DMS79 treated with DMSO at 0.1 percent for 48 hours (cell line): ENCODE measurements at places on chromosomes 13 and 19.

- DNase-seq, result peak; percentile 74
Observed at GRCh38 chr13:44399074-44399473, 25.4 kb downstream of the SERP2 start.

- peak; percentile 24 for DNase-seq
Observed at GRCh38 chr13:107139006-107139405, 571.1 kb upstream of the ARGLU1 start.

DNA sequence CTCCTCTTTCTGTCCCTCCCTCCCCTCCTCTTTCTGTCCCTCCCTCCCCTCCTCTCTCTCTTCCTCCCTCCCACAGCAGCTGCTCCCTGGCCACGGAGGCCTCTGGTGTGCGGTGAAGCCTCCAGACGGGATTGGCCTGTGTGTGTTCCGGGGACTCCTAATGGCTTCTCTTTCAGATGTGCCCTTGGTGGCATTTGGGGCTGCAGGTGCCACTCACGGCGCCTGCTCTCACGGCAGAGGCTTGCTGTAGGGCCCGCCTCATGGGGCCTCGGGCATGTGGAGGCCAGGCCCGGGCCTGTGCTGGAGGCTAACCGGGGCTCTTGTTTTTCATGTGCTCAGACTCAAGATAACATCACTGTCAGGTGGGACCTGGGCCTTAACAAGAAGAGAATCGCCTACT, 20.9 kb downstream of the UPF1 start:
- DNase-seq, result no peak

DNA sequence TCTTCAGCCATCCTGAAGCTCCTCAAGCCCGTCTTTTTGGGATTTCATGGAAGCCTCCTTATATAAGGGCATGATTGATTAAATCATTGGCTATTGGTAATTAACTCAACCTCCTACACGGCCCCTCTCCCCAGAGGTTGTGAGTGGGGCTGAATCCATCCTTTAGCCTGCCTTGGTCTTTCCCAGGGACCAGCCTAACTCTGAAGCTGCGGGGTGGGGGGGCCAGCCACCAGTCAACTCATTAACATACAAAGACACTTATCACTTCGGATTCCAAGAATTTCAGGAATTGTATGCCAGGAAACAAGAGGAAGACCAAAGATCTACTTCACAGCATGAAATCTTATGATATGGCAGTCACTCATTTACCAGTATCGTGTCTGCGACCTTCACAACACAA, 9.9 kb downstream of the COL4A1 start:
- no peak for DNase-seq

DNA sequence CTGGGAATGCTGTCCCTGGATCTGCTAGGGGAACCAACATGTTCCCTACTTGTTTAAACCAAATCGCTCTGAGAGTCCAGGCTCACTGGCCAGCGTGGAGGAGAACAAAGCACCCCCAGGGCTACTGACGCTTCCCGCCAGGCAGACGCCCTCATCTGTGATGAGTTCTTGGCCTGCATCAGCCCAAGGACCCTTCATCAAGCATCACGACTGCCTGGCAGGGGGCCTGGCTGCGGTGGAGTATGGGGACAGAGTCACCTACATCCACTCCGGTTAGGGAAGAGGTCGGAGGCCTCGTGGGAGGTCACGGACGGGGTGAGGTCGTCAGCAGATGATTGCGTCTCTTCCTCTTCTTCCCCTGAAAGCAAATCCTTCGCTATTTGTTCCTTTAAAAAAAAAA, 17.7 kb downstream of the MIER2 start:
- no peak for DNase-seq

- no peak for DNase-seq
Observed at GRCh38 chr19:34474233-34474989, 7.1 kb upstream of the WTIP start.

- DNase-seq, result no peak
Observed at GRCh38 chr13:44305917-44306370, 67.7 kb upstream of the SERP2 start.

- DNase-seq, result no peak
Observed at GRCh38 chr19:7152568-7152967, 83.1 kb downstream of the ZNF557 start.

- no peak for DNase-seq
Observed at GRCh38 chr13:64928696-64929499, 2301.2 kb downstream of the PCDH9 start.

DNA sequence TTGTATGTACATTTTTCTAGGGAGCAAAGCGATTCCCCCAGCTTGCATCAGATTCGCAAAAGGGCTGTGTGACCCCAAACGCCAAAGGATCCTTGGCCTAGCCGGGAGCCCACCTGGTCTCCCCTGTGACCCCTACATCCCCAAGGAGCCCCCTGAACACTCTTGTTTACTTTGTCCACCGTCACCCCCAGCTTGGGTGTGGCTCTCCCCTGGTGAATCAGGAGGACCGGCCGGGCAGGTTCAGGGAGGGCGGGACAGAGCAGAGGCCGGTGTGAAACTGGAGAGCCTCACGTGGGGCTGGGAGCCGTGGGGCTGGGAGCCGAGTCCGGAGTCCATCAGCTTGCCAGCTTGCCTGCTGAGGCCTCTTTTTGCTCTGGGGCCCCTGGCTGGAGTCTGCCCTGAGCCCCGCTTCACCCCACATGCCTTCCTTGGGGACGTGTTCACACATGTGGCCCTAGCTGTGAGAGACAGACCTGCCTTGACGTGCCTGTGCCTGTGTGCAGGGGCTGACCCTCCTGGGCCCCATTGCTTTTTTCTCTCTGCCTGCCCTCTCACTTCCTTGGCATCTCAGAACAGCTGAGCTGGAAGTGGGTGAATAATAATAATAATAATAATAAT, 2.0 kb downstream of the ITPKC start:
- DNase-seq, result peak; percentile 35

GRCh38 chr13:112900691-112901091, 68.3 kb upstream of the MCF2L start:
- DNase-seq, result no peak

DNA sequence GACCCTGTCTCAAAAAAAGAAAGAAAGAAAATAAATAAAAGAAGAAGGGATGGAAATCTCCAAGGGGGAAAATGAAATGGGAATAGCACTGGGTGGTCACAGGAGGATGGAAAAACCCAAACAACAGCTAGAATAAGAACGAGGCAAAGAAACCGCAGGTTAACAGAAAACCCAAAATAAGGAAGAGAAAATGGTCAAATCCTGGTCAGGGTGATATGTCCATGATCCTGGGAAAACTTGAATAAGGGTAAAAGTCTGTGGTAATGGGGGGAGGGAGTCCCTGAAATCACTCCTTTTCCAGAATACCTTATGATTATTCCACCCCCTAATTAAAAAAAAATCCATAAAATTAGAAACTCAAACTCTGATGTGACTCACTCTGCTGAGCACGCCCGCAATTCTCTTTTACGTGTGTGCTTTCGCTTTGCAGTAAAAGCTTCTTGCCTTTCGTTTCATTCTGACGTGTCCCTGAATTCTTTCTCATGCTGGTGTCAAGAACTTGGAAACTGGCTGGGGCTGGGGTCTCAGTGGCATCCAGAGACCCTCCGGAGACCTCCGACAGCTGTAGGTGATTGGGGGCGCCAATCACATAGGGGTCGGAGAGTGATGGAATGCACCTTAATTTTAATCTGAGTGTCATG, 4.3 kb upstream of the NAXD start:
- DNase-seq, result no peak

GRCh38 chr19:46634045-46634655, 1.9 kb downstream of the GNG8 start:
- DNase-seq, result peak; percentile 71

DNA sequence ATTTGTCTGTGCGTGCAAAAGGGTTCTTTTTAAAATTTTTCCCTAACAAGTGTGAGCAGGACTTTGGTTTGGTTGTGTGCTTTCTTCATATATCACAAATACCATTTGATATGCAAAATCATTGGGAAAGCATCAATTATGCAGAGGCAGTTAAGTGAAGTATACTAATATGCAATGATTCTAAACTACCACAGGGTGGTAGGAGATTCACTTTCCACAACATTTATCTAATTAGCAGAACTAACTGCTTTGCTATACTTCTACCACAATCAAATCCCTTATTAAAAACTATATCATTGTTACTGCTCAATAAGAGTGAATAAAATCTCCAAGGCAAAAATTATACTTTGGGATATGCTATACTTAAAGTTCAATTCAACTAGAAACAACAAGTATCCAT, 2738.9 kb upstream of the PCDH20 start:
- DNase-seq, result no peak

DNA sequence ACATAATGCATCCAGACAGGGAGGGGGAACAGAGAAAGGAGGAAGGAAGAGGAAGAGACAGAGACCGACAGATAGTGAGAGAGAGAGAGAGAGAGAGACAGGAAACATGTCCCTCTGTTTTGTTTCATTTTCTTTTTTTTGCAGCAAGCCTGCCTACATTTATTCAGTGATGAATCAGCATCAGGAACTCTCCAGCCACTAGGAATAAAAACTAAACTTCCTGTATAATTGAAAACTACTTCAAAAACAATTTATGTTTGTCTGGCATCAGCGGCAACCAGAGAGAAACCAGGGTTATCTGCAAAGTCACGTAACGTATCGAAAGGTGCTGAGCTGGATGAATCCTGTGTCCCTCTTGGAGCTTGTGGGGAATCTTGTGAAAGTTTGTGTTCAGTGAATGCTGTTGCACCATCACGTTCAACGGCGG, 148.6 kb upstream of the SOX21 start:
- DNase-seq, result no peak

GRCh38 chr13:42333613-42334328, 61.8 kb downstream of the AKAP11 start:
- DNase-seq, result no peak

- peak; percentile 63 for DNase-seq
Observed at GRCh38 chr19:55605637-55606470, at the start of gene ZNF865. ZNF865 (plus strand) TSS chr19:55605647; CDS start chr19:55613619, 7,972 bp downstream.

DNA sequence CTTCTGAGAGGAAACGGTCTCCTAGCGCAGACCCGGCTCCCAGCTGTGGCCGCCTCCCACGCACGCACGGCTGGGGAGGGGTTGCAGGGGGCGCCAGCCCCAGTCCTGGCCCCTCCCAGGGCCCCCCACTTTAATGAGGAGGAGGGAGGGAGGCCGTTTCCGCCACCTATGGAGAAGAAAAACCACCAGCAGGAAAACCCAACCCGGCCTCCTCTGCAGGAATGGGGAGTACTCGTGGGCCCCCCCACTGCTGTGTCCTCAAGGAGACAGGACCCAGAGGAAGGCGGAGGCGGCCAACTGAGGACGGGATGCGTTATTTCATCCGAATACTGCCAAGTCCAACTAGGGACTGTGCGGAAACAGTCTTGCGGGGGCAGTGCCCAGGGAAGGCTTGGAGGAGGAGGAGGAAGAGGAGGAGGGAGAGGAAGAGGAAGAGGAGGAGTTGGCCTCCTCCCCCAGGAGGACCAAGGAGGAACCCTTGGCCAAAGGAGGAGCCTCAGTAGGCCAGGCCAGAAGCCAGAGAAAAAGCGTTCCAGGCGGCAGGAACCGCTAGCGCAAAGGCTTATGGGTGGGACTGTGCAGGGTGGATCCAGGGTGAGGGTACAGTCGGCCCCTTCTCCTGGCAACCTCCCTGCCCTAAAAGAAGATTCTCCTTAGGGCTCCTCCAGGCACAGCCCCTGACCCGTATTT, 3.9 kb upstream of the SSBP4 start:
- DNase-seq, result no peak

DNA sequence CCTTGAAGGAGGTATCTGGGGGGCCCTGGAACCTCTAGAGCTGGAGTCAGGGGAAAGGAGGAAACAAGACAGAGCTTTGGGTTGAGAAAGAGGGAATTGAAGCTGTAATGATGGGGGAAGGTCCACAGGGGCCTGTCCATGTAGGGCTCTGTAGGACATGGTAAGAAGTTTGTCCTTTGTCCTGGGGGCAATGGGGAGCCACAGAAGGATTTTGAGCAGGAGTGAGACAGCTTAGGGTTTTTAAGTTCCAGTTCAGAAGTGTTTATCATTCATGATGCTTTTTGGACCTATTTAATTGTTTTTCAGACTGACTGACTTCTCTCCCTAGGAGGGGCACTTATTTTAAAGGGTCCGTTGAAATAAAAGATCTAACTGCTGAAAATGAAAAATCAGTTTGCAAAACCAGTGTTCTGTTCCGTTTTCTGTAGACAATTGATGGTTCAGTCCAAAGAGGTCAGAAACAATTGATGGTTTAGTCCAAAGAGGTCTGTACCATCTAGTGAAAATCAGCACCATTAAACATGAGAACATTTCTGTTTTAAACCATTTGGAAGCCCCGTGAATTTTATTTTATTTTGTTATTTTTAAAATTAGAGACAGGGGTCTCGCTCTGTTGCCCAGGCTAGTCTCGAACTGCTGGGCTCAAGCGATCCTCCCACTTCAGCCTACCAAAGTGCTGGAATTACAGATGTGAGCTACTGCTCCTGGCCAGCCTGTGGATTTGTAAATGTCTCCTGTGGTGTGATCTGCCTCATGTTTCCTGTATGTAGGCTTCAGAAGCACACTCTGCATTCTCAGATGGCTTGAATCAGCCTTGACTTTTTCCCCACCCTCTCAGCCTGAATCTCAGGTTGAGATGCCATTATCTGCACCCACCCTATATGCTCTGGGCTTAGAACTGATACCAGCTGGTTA, 8.4 kb downstream of the PLD3 start:
- DNase-seq, result no peak

DNA sequence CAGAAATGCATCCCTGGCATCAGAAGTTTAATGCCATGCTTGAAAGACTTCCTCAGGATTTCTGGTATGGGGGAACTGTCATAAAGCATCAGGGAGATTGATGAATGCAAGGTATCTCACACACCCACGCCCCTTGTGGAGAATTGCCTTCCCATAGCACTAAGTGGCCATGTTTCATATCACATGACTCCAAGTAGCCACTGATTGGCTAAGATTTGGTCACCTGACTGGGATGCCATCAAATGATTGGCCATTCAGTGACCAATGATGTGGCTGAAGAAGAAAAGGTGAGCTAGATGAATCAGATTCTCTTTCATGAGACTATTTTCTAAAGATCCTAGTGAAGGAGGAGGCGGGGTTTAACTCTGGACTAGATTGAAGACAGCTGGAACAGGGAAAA, 7.3 kb downstream of the KLK8 start:
- no peak for DNase-seq

DNA sequence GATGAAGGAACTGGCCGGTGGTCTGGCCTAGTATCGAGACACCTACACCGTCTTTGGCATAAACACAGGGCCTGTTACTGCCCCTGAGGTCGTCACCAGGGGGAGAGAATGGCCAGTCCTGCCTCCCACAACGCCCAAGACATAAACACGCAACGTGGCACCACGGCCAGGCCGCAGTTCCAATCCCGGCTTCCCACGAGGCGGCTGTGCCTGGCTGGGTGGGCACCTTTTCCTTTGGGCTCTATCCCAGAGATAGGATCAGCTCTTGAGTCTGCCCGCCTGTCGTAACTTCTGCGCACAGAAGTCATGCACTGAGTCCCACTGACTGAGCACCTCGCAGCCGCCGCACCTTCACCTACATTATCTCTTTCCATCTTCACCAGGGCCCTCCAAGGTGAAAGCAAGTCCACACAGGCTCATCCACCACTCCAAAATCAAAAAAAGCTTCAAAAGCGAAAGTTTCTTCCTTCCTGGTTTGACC, 1.1 kb downstream of the MIER2 start:
- DNase-seq, result no peak
